Naive thymus-derived CD8-positive, alpha-beta T cell (primary cell): ENCODE measurements at places on chromosomes 16 and 17.
A peak's percentile ranks its signal among the peaks of the same experiment; 100 is the strongest.

DNA sequence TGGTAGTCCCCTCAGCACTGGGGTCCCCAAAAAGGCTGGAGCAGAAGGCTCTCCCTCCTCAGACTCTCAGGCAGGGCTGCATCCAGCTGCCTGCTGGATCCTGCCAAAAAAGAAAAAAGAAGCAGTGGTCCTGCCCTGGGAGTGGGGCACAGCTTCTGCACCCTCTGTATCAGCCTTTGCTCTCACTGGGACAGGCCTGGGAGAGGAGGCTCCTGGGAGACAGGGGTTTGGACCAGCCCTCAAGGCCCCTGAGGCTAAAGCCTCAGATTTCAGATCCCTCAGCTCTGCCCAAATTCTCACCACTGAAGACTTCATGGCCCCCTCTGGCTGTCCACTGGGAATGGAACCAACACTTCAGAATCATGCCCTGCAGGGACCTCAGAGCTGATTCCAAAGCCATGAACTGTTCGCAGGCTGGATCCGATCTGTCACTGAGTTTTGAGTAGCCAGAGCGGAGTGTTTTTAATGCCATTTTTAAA, 96.9 kb downstream of the C16orf78 start:
- no peaks in the 10 kb centered on the region for H3K27me3 ChIP-seq
- no peak for DNase-seq
- no peak overlapping the region for H3K4me3 ChIP-seq
- no peak overlapping the region for H3K27ac ChIP-seq

DNA sequence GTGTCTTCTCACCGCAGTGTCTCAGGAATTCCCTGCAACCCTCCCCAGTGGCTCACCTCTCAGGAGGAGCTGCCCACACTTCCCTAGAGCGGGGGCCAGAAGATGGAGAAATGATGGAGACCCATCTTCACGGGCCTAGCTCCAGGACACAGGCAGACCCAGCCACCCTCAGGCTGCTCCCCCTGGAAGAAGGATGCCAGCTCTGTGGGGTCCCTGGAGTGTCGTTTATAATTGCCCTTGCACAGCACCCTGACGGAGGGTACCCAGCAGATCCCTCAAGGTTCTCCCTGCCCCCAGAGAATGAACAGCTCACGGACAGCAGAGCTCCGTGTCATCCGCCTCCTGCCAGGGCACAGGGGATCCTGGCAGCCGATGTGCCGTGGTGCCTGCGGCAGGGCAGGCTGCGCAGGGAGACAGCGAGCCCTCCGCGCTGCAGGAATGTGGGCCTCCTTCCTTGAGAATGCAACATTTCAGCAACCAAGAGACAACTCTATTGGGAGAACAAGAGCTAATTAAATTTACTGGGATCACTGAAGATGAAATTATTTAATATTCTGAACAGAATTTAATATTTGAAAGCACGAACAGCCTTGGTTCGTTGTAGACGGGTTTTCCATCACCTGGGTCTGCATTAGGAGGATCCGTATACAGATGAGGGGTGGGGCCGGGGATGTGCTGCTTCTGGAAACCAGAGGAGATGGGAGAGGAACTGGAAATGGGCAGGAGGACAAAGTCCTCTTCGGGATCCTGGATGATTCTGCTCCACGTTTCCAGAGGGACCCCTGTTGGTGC, 21.0 kb upstream of the RBFOX3 start:
- no peaks in the 10 kb centered on the region for H3K4me1 ChIP-seq
- no peak overlapping the region for H3K27ac ChIP-seq
- no peak for DNase-seq
- no peak overlapping the region for H3K4me3 ChIP-seq
- peaks cover 58% of the 10 kb centered on the region for H3K27me3 ChIP-seq

DNA sequence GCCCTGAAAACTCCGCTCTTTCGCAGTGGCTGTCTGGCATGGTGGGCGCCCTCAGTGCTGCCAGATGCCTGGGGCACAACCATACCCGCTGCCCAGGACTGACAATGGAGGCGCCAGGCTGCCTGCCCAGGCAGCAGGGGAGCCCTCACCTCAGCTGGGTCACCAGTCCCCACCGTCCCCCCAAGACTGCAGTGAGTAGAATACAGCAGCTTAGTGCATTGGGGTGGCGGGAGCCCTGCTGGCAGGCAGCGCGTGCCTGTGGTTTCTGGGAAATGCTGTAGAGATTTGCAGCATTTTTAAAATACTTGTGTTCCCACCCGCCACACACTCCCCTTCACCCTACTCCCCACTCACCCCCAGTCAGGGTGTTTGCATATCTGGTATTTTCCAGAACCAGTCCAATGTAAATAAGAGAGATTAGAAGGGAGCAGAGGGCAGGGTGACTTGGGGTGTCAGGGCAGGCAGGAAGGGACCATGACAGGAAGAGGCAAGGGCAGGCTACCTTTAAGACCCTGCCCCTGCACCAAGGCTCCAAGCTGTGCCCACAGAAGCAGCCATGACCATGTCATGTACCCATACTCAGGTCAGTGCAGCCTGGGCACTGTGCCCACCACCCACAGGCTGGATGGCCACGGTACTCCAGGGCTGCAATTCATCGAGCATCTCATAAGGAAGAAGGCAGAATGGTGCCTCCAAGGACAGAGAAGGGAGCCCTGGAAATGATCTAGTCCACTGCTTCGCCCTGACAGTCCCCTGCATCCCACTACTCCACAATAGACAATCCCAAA, 21.5 kb downstream of the MYO18A start:
- H3K36me3 ChIP-seq = no peaks in the 10 kb centered on the region
- H3K4me1 ChIP-seq = peaks cover 34% of the 10 kb centered on the region
- no peak overlapping the region for H3K27ac ChIP-seq

- H3K27ac ChIP-seq = peak overlapping the region; percentile 48
- no peaks in the 10 kb centered on the region for H3K27me3 ChIP-seq
- H3K4me3 ChIP-seq = peak overlapping the region; percentile 92
- peaks cover 32% of the 10 kb centered on the region for H3K4me1 ChIP-seq
- no peak for DNase-seq
- no peaks in the 10 kb centered on the region for H3K36me3 ChIP-seq
Observed at GRCh38 chr16:88453611-88454522, 787 bp downstream of the ZFPM1 start.

GRCh38 chr16:19356024-19356952, 61.4 kb upstream of the TMC5 start:
- no peak overlapping the region for H3K27ac ChIP-seq
- no peak overlapping the region for H3K4me3 ChIP-seq
- no peaks in the 10 kb centered on the region for H3K4me1 ChIP-seq
- no peaks in the 10 kb centered on the region for H3K27me3 ChIP-seq
- no peak for DNase-seq

GRCh38 chr17:39730095-39730921, at the start of gene MIEN1:
Gene MIEN1, minus strand, starts transcription at chr17:39730532. Its CDS starts 37 bp downstream, at chr17:39730495.
- H3K36me3 ChIP-seq = no peaks in the 10 kb centered on the region
- H3K4me1 ChIP-seq = peaks cover 9% of the 10 kb centered on the region
- peak; percentile 92 for DNase-seq
- peak within 1 kb of the TSS; percentile 91 for H3K4me3 ChIP-seq
- H3K27me3 ChIP-seq = no peaks in the 10 kb centered on the region

- H3K27ac ChIP-seq = peak overlapping the region; percentile 62
- H3K27me3 ChIP-seq = no peaks in the 10 kb centered on the region
- H3K36me3 ChIP-seq = peaks cover 80% of the 10 kb centered on the region
- H3K4me1 ChIP-seq = peaks cover 32% of the 10 kb centered on the region
- no peak for DNase-seq
Observed at GRCh38 chr17:4170639-4171280, 27.8 kb downstream of the CYB5D2 start.

DNA sequence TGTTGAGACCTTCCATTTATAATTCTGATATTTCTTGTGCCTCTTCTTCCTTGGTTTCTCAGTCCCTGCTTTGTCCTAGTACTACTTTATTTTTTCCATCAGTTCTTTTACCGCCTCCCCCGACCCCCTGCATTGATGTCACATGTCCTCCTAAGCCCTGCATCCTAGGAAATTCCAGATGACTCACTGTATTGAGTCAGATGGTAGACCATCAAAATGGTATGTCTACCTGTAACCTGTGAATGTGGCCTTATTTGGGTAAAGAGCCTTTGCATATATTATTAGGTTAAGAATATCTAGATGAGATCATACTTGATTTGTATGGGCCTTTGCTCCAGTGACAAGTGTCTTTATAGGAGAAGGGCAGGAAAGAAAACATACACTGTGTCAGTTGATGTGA, 515.3 kb upstream of the CA10 start:
- no peaks in the 10 kb centered on the region for H3K4me1 ChIP-seq
- no peak overlapping the region for H3K27ac ChIP-seq
- no peak for DNase-seq
- no peaks in the 10 kb centered on the region for H3K36me3 ChIP-seq
- no peaks in the 10 kb centered on the region for H3K27me3 ChIP-seq
- H3K4me3 ChIP-seq = no peak overlapping the region

DNA sequence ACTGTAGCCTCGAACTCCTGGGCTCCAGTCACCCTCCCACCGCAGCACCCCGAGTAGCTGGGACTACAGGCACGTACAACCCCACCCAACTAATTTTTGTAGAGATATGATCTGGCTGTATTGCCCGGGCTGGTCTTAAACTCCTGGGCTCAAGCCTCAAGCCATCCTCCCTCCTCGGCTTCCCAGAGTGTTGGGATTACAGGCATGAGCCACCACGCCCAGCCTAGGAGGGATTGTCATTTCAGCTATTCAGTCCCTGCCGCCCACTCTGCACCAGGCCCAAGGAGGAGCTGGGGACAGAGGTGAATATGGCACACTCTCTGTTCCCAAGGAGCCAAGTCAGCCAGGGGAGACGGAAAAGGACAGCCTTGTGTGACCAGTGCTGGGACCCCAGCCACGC, 256.2 kb downstream of the PARN start:
- H3K27ac ChIP-seq = no peak overlapping the region
- no peaks in the 10 kb centered on the region for H3K27me3 ChIP-seq
- no peaks in the 10 kb centered on the region for H3K36me3 ChIP-seq
- DNase-seq = no peak
- H3K4me1 ChIP-seq = peaks cover 5% of the 10 kb centered on the region

- peaks cover 4% of the 10 kb centered on the region for H3K36me3 ChIP-seq
- no peak overlapping the region for H3K4me3 ChIP-seq
- H3K27ac ChIP-seq = no peak overlapping the region
- DNase-seq = no peak
- H3K4me1 ChIP-seq = peaks cover 9% of the 10 kb centered on the region
- H3K27me3 ChIP-seq = no peaks in the 10 kb centered on the region
Observed at GRCh38 chr17:45277992-45278391, 16.1 kb upstream of the SPATA32 start.

GRCh38 chr16:56609463-56609921, 1.1 kb downstream of the MT2A start:
- no peaks in the 10 kb centered on the region for H3K36me3 ChIP-seq
- peak overlapping the region; percentile 87 for H3K27ac ChIP-seq
- H3K4me1 ChIP-seq = peaks cover 53% of the 10 kb centered on the region

DNA sequence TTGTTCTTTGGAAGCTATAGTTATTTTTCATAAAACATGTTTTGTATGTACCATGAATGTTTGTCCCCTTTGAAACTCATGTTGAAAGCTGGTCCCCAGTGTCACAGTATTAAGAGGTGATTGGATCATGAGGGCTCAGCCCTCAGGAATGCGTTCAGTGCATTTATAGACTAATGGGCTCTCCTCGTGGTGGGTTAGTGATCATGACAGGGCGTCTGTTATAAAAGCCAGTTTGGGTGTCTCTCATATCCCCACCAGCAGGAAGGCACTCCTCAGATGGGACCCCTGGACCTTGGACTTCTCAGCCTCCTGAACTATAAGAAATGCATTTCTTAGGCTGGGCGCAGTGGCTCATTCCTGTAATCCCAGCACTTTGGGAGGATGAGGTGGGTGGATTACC, 10.4 kb downstream of the BANP start:
- H3K36me3 ChIP-seq = no peaks in the 10 kb centered on the region
- H3K4me3 ChIP-seq = no peak overlapping the region
- peak overlapping the region; percentile 32 for H3K27ac ChIP-seq

DNA sequence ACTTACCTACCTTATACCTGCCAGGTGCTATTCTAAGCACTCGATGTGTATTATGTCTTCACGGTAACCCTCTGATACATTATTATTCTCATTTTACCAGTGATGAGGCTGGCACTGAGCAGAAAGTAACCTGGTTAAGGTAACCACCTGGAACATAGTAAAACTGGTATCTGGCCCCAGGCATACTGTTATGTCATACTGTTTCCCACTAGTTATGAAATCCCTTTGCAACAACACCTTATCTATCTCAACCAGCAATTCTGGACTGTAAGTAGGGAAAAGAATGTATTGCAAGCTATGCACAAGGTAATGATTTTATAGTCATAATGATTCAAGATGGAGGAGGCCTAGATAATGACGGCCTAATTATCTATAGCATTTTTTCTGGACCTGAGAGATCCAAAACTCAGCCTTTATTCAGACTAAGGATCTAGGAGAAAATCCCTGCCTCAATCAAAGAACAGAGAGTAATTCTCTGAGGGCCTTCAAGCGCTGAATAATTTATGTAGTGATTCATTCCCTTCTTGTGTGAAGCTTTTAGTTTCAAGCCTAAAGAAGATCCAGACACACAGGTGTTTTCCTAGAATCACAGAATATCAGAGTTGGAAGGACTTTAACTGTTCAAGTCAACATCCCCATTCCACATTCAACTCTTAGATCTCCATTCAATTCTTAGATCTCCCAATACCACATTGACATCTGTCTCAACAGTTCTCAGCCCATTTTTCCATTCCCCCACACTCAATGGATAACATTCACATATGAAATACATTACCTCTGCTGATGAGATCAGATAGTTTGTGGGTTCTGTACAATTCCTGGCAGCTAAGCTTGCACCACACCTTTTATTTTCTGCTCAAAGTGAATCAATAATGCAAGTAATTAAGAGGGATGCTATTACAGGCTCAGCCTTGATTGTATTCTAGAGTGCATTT, 14.9 kb upstream of the MMD start:
- H3K4me1 ChIP-seq = peaks cover 11% of the 10 kb centered on the region
- no peak overlapping the region for H3K4me3 ChIP-seq
- no peak for DNase-seq
- H3K27me3 ChIP-seq = peaks cover 10% of the 10 kb centered on the region

- no peak overlapping the region for H3K4me3 ChIP-seq
- H3K27ac ChIP-seq = no peak overlapping the region
- no peaks in the 10 kb centered on the region for H3K4me1 ChIP-seq
- no peaks in the 10 kb centered on the region for H3K27me3 ChIP-seq
- peaks cover 5% of the 10 kb centered on the region for H3K36me3 ChIP-seq
Observed at GRCh38 chr16:62940569-62940968, 904.3 kb upstream of the CDH8 start.

GRCh38 chr16:81583893-81584631, 139.5 kb downstream of the CMIP start:
- H3K36me3 ChIP-seq = no peaks in the 10 kb centered on the region
- no peak for DNase-seq
- peak overlapping the region; percentile 32 for H3K27ac ChIP-seq

- H3K36me3 ChIP-seq = no peaks in the 10 kb centered on the region
- H3K4me1 ChIP-seq = peaks cover 2% of the 10 kb centered on the region
- H3K27ac ChIP-seq = peak overlapping the region; percentile 63
- H3K4me3 ChIP-seq = no peak overlapping the region
Observed at GRCh38 chr16:27304881-27305745, 8.7 kb upstream of the IL4R start.

- H3K27me3 ChIP-seq = no peaks in the 10 kb centered on the region
- no peak overlapping the region for H3K27ac ChIP-seq
- H3K4me3 ChIP-seq = no peak overlapping the region
Observed at GRCh38 chr16:9062301-9062700, 29.1 kb upstream of the HAPSTR1 start.

GRCh38 chr16:56353054-56353921, 72.1 kb downstream of the AMFR start:
- no peak for DNase-seq
- peaks cover 2% of the 10 kb centered on the region for H3K27me3 ChIP-seq
- H3K4me1 ChIP-seq = peaks cover 26% of the 10 kb centered on the region
- H3K36me3 ChIP-seq = no peaks in the 10 kb centered on the region

GRCh38 chr17:64281962-64282752, 19.1 kb upstream of the TEX2 start:
- H3K4me3 ChIP-seq = no peak overlapping the region
- H3K27me3 ChIP-seq = no peaks in the 10 kb centered on the region
- peak; percentile 30 for DNase-seq
- no peak overlapping the region for H3K27ac ChIP-seq
- H3K36me3 ChIP-seq = no peaks in the 10 kb centered on the region
